ENCODE measurements at places on chromosomes 16 and 17.

- no peak for DNase-seq
Measured at GRCh38 chr16:24996301-24996700, 18.9 kb downstream of the ARHGAP17 start.

DNA sequence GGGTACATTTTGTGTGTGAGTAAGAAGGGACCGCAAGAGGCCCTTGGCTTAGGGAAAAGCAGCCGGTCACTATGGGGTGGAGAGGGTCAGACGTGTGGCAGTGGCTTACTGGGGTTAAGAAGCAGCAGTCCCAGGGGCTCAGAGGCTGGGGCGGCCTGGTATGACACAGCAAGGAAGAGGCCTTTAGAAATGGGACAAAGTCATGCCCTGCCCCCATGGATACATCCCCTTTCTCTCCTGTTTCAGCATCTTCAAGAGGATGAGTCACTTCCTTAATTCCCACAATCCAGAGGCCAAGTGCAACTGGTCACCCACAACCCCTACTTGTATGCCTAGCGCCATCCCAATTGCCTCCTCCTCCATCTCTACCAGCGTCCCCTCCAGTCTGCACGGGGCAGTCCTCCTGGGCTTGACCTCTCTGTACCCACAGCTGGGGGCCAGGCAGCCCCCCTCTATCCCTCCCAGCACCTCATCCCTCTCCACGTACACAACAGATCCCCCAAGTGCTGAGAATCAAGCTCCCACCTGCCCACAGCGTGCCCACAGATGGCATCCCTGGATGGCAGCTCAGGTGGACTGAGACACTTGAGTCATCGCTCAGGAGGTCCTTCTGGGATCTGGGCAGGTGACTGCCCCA, 6.9 kb upstream of the EFTUD2 start:
- peak; percentile 48 for DNase-seq

- DNase-seq: peak; percentile 74
Measured at GRCh38 chr16:75789237-75789636, 62.9 kb upstream of the CPHXL start.

DNA sequence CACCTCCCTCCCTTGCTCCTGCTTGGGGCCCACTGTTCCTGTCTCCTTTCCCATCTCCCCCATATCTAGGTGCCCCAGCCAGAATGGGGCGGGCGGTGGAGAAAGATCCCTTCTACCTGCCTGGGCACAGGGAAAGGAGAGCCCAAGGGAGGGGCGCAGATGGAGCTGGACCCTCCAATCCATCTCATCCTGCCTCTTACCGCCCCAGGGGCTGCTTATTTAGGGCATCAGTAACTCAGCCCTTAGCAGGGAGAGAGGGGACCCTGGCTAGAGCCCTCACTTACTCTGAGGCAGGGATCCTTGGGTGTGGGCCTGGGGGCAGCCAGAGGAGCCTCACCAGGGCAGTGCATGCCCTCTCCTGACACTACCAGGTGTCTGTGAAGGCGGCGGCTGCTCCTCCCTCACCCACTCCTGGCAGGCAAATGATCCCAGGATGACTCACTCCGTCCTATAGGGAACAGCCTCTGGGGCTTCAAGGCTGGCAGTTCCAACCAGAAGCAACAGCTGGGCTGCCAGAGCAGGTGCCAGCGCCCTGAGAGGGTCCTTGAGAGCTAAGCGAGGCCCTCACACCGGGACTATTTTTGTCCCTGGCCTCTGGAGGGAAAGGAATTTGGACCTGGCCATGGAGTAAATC, 16.3 kb upstream of the BCAR1 start:
- DNase-seq: peak; percentile 98

GRCh38 chr17:37384560-37385149, 8.9 kb downstream of the C17orf78 start:
- DNase-seq: no peak

- no peak for DNase-seq
Measured at GRCh38 chr16:19710191-19710908, 7.7 kb downstream of the KNOP1 start.

DNA sequence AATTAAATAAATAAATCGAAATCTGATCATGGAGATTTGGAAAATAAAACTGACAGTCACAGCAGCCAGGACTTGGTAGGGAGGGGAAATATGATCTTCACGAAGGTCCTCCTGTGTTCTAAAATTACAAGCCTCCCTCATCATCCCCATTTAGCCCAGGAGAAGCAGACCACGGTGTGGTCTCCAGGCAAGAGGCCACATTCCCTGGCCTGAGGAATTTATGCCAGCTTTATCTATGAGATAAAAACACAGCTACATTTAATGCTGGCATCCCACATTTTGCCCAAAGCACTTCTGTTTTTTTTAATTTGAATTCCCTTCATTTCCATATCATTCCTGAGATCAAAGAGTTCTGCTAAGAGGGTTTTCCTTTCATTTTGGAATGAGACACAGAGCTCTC, 43.2 kb downstream of the ABCC12 start:
- no peak for DNase-seq

DNA sequence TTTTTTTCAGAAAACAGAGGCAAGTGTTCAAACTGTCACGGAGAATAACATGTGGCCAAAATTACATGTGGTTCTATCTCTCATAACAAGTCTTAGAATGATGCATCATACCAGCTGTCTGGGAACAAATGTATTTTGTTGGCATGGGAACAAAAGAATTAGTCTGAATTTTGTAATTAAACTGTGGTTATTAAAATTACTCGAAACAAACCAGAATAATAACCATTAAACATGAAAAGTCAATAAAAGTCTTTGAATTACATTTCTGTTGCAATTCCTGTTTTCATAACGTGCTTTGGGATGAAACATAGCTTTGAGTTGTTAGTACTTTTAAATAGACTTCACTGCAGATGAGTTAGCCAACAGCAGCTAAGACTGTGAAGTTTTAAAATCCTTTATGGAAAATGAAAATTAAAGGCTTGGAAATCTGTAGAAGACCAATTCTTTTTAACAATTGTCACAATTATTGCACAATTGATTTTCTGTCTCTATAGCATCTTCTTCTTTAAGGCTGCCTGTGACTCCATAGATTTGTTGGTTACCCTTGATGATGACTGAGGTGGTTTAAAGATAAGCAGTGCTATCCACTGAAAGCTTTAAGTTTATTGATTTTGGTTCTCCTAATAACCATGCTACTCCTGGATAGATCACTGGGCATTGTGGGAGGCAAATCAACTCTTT, 117.9 kb upstream of the AXIN2 start:
- no peak for DNase-seq

- no peak for DNase-seq
Measured at GRCh38 chr17:20103454-20104446, 94.6 kb downstream of the SPECC1 start.

GRCh38 chr17:2814049-2814448, 17.8 kb downstream of the RAP1GAP2 start:
- DNase-seq: no peak

DNA sequence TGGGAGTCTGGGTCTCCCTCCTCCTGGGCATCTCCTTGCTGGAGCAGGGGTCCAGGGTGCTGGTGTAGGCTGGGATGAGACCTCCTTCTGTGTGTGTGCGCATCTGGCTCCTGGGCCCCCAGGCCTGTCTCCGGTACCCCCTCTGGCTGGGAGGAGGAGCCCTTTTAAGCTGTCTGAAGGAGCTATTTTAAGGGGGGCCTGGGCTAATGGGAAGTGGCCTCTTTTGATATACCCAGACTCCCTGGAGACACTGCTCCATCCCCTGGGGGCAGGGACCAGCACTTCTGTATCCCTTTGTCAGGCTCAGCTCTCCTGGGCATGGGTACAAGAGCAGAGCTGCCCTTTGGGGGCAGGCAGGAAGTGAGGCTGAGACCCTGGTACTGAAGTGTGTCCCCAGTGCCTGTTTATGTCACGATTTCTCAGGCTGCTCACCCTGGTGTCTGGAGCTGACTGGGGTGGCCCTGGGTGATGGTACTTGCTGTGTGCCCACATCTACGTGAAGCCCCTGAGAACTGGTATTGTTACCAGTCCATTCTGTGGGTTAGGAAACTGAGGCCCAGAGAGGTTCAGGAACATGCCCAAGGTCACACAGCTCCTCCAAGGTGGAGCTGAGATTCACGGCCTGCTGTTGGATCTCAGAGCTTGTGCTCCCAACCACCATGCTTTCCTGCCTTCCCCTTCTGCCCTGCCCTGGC, 6.5 kb downstream of the ADCY7 start:
- DNase-seq: no peak

- DNase-seq: no peak
Measured at GRCh38 chr16:50744881-50745280, 3.0 kb downstream of the CYLD start.

GRCh38 chr17:71870546-71870862, 250.3 kb upstream of the SOX9 start:
- DNase-seq: peak; percentile 26

- no peak for DNase-seq
Measured at GRCh38 chr17:57317079-57317478, 60.8 kb downstream of the MSI2 start.

DNA sequence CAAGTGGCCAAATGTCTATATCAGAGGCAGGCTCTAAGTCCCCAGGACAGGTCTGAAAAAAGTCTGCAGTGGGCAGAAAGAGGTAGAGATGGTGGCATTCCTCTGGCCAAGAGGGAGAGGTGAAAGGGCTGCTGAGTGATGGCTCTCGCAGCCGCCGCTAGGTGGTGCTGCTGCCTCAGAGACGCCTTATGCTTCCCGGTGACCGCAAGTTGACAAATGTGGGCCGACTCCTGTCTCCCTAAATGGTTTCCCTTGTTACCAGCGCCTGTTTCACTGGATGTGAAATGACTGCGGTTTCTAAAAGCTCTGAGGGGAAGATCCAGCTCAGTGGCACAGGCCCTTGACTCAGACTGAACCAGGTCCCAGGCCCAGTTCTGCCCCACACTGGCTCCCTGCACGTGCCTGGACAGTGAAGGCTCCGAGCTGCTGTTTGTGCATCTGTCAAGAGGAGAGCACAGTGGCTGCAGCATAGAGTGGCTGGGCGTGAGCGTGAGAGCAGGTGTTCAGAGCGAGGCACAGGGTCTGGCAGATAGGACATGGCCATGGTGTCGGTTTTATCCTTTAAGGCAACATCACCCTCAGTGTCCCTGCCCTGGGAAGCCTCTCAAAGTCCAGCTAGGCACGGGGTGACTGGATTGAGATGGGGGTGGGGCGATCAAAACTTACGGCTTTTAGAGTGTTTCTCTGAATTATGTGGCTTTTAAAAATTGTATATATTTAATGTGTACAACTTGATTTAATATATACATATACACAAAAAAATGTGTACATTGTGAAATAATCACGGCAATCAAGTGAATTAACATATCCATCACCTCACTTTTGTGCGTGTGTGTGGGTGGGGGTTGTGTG, 19.9 kb downstream of the CLEC16A start:
- DNase-seq: peak; percentile 66

- no peak for DNase-seq
Measured at GRCh38 chr16:17526956-17527937, 56.5 kb upstream of the XYLT1 start.

DNA sequence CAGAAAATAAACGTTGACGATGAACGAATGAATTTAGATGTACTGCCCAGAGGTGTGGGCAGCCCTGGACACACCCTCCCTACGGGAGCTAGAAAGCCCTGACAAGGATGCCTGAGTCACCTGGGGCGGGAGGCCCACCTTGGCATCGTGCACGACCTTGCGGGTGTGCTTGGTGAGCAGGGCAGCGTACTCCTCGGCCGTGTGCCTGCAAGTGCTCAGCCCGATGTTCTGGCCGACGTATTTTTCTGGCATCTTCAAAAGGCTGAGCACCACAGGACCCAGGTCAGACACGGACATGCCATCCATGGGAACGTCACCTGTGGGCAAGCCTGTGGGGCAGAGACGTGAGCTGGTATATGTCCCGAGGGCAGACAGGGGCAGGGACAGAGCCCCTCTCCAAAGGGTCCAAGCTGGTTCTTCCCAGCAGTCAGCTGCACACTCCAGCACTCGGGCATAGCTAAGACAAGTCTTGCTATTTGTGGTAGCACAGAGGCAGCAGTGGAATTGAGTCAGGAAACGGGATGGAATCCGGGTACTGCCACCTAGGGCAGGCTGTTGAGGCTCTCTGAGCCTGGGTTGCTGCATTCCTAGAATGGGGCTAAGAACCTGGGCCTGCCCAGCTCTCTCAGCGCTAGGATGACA, 10.8 kb downstream of the NMRAL1 start:
- DNase-seq: no peak

GRCh38 chr17:45320349-45320930, 3.6 kb upstream of the MAP3K14 start:
- no peak for DNase-seq

GRCh38 chr17:19719355-19720209, 3.2 kb upstream of the SLC47A2 start:
- DNase-seq: no peak

DNA sequence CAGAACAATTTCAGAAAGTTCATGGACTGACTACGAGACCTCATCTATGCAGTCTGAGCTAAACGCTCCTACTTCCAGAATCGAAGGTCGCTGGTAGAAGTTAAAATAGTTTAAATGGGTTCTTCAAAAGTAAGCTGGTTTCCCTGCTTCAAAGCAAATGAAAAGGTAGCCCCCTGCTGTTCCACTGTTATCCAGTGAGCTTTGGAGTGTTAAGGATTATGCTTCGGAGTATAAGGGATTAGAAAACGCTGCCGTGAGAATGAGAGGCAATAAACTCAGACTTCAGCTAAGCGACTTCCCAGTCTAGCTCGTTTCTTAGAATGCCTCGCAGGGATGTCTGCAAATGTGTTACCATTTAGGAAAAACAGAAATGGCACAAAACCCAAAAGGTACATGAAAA, 12.4 kb downstream of the MLYCD start:
- DNase-seq: no peak

DNA sequence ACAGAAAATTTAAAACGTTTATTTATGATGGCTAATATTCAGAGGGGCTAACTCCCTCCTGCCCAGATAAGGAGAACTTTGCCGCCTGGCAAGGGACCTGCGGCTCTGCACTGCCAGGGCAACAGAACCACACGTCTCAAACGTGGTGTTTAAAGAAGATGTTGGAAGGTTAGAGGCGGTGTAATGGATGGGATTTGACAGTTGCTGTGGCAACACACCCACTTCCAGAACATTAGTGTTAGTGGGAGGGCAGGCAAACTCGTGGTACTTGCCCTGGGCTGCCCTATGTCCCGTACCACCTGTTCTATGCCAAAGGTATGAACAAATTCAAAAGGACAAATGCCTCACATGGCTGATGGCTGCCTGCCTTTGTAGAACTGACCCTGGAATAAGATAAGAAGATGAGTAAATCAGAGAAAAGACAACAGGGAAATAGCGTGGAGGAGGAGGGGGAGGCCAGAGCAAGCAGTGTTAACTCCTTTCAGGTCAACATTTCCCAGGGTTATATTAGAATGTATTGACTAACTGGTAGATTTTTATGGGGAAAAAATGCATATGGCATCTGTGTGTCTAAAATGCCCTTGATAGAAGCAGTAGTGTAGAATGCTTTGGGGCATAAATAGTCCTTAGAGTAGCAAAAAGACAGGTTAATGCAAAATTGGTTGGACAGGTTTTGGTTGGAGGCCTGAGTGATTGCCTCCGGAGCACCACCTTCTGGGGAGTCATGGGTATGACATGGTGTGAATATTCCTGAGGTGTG, 30.8 kb downstream of the HLF start:
- no peak for DNase-seq

GRCh38 chr16:49127103-49127502, 154.5 kb downstream of the CBLN1 start:
- no peak for DNase-seq
